NCI-H526 treated with DMSO at 0.1 percent for 48 hours (cell line): ENCODE measurements at places on chromosomes 3 and 15.

- DNase-seq, result no peak
Observed at GRCh38 chr3:42019953-42020260, 58.0 kb upstream of the ULK4 start.

- DNase-seq, result no peak
Observed at GRCh38 chr3:103393395-103394186, 958.8 kb downstream of the ZPLD1 start.

DNA sequence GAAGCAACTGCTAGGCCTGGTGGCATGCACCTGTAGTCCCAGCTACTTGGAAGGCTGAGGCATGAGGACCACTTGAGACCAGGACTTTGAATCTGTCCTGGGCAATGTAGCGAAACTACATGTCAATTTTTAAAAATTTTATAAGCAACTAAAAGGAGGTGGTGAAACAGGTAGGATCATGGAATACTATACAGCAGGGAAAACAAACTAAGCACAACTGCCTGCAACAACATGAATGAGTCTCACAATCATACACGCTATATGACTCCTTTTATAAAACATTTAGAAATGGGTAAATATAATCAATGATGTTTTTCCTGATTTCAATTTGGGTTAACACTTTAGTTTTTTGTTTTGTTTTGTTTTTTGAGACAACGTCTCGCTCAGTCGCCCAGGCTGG is 29.5 kb upstream of the CNBP start:
- DNase-seq, result no peak

DNA sequence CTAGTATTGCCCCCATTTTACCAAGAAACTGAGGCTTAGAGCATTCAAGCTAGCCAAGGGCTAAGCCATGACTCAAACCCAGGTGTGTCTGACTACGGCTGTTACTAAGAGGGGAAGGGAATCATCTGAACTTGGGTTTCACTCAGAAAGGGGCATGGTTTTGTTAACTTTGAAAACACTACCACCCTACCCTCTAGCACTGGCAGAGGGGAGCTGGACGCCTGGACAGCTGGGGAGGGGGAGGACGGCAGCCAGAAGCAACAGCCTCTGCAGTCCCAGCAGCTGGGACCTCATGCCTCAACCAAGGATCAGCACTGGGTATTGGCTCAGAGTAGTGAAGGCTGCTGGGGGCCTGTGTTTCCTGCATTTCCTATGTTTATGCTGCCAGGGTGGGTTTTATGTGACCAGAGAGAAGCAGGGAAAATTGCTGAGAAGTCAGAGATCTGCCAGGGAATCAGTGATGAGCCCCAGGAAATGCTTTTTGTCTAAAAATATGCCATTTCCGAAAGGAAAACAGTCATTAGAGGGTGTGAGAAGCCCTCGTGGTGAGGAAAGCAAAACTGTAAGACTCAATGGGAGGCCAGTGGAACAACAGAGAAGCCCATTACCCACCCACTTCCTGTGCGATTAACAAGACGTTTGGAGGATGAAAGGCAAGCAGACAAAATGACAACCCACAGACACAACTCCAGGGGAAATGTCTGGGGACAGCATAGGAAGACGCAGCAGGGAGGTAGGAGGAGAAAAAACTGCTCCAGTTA is 41.2 kb downstream of the LIPC start:
- no peak for DNase-seq

DNA sequence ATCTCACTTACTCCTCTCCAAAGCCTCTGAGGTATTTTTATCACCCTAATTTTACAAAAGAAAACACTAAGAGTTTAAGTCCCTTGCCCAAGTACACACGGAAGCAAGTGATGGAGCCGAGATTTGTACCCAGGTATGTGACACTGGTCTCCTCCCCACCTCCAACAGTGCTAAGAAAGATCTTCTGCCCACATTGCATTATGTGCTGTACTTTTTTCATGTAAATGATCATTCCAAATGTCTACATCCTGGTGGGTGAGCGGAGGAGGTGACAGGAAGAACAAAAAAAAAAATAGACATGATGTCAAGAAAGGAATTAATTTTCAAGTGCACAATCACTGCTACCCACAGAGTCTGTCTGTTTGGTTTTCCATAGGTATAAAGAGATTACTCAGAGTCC is 694.1 kb downstream of the FHIT start:
- DNase-seq, result no peak
